Stimulated activated CD8-positive, alpha-beta memory T cell treated with anti-CD3 and anti-CD28 coated beads, Interleukin-7, amount 100 ng/mL, for 1 hour (primary cell): ENCODE measurements at places on chromosomes 12 and 14.

DNA sequence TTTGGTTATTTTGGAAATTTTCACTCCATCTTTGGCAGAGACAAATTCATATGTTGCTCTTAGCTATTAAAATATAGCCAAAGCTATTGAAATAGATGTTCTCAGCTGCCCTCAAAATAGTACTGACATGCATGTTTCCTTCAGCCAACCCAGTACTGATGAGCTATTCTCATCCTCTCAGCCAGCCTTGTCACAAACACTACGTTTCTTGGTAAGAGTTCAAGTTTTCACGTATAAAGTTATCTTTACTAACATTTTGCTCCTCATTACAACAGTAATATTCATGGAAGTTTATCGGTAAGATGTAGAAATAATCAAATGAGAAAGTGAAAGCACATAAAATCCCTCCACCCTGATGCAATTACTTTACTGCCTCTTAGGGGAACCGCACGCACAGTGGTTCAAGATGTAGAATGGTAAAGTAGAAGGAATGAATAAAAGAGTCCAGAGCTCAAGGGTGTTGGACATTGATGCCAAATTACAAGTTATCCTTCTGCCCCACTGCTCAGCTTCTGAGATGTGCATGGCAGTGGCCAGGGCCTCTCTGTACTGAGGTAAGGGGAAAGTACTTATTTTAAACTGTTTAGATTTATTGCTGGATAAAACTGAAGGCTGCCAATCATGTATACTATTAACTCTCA, 20.7 kb downstream of the GCH1 start:
- DNase-seq: no peak

- no peak for DNase-seq
Observed at GRCh38 chr14:27410981-27411380, 813.1 kb upstream of the NOVA1 start.

DNA sequence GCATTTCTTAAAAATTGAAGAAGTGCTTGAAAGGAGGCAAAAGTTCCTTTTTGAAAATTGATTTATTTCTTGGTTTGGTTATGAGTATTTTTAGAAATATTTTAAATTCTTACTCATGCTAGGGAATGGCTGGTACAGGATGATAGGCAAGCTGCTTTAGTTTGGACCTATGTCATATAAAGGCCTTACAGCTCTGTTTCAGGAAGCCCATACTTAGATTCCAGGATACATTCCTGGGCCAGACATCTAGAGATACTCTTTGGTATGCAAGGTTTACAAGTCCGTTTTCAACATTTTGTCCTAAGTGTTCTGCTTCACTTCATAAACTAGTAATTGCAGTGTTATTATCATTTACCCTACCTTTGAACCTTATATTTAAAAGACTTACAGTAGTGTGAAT, 186.8 kb downstream of the FUT8 start:
- DNase-seq: no peak

DNA sequence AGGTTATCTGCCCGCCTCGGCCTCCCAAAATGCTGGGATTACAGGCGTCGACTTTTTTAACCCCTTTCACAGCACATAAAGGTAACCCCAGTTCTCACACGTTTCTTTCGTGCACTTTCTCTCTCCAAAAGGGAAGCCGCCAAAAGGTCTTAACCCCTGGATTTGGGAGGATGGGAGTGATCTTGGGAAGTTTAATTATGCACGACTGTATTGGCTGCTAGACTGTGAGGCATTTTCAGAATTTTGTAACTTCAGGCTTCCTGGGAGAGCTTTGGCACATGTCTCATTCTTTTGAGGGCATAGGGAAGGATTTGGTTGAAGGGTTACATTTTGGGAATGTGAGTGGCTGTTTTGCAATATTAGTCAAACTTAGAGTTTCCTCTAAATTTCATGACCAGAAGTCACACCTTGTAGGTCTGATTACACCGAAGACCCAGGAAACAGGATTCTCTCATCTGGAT, 1.4 kb upstream of the SMARCC2 start:
- DNase-seq: no peak

DNA sequence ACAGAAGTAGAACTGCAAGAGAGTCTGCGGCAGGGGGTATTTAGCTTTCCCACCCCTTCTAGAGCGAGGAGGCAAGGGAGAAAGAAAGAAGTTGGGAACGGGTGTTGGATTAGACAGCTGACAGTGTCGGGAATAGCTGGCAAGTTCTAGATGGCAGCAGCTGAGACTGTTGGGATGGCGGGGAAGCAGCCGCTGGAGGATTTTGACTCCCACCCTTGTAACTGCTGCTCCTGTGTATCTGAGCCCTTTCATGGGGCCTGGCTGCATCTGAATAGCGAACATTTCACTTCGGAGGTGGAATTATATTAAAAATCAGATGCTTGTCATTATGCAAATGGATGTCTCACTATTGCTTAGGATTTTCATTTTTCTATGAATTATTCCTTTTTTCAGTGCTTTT, 104.6 kb downstream of the AACS start:
- DNase-seq: no peak

DNA sequence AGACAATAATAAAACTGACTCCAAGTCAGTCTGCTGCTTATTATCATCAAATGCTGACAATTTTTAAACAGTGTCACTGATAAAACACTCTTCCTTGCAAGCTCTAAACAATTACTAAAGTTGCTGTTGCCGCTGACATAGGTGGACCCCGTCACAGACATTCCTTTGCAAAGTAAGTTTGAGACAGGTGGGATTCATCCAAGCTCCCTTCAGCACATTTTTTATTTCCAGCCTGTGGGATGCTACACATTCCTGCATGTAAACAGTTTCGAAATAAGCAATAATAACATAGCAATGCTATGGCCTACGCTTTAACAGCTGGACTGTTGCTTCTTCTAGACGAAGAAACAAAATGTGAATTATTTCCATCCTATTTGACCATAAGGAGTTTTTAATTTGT, 85.4 kb upstream of the HIF1A start:
- no peak for DNase-seq

GRCh38 chr14:66610154-66610563, 102.2 kb downstream of the GPHN start:
- DNase-seq: no peak

GRCh38 chr14:65329911-65330310, 82.6 kb upstream of the FUT8 start:
- no peak for DNase-seq

GRCh38 chr12:56905852-56906251, 28.4 kb downstream of the SDR9C7 start:
- DNase-seq: no peak

DNA sequence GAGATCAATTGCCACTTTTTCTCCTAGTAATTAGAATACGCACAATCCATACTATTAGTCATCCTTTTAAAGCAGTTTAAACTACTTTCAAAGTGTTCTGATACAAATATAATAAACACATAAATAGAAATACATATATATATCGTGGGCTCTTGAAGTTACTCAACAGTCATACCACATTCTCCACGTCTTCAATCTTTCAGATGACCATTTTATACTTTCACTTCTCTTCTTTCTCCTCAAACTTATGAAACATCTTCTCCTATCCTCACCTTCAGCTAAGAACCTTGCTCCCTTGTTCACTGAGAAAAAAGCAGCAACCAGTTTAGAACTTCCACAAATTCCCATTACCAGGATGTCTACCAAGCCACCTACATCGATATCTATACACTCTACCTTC, 19.2 kb downstream of the CEP290 start:
- DNase-seq: no peak

GRCh38 chr12:130988751-130989150, 35.0 kb downstream of the ADGRD1 start:
- no peak for DNase-seq

DNA sequence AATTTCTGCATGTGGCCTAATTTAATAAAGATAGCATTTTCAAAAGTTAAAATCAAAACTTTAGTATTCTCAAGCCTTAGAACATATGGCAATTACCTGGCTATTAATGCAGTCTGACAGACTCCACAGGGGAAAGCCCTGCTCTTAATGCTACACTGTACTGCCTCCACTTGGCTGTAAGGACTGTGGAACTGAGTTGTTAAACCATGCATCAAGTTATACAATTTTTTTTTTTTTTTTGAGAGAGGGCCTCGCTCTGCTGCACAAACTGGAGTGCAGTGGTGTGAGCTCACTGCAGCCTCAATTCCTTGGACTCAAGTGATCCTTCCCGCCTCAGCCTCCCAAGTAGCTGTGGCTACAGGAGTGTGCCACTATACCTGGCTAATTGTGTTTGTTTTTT, 19.0 kb upstream of the NDUFA12 start:
- DNase-seq: no peak

- no peak for DNase-seq
Observed at GRCh38 chr12:2836574-2836973, 1.7 kb upstream of the NRIP2 start.

DNA sequence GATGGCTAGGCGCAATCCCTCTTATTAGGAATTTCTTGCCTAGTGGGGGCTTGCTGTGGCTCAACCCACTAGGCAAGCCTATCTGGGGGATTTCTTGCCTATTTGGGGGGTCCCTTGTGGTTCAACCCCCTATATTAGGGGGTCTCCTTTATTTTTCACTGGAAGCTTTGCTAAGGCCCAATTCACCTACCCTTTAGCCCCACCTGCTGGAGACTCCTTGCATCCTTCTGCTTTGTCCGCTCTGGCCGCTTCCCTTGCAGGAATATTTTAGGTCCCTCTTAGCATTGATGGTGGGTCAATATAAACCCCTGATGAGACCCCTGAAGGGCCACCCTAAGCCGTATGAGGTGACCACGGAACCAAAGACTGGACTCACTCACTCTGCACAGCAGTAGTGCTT, 1552.1 kb downstream of the AACS start:
- no peak for DNase-seq

- no peak for DNase-seq
Observed at GRCh38 chr12:16070113-16070512, 159.0 kb downstream of the DERA start.

- no peak for DNase-seq
Observed at GRCh38 chr12:28223858-28224257, 33.6 kb downstream of the CCDC91 start.

DNA sequence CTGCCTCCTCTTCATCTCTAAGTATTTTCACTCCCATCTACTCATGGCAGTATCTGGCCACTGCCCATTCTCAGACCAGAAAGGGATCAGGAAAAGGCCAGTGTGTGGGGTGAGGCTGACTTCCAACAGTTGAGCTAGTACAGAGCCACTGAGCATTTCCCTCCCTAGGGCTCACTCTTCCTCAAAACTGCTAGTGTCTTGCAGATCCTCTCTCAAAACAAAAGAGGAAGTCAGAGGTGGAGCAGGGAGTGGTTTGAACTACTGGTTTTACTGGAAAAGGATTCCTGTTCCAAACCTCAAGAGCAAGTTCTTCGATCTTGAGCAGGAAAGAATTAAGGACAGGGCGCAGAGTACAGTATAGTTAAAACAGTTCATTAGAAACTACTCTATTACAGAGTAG, 11.7 kb upstream of the RNASE10 start:
- no peak for DNase-seq

- DNase-seq: peak; percentile 14
Observed at GRCh38 chr14:67532998-67533753, at the start of gene PLEKHH1. PLEKHH1 (plus strand) TSS chr14:67533290; CDS start chr14:67541868, 8,578 bp downstream.

DNA sequence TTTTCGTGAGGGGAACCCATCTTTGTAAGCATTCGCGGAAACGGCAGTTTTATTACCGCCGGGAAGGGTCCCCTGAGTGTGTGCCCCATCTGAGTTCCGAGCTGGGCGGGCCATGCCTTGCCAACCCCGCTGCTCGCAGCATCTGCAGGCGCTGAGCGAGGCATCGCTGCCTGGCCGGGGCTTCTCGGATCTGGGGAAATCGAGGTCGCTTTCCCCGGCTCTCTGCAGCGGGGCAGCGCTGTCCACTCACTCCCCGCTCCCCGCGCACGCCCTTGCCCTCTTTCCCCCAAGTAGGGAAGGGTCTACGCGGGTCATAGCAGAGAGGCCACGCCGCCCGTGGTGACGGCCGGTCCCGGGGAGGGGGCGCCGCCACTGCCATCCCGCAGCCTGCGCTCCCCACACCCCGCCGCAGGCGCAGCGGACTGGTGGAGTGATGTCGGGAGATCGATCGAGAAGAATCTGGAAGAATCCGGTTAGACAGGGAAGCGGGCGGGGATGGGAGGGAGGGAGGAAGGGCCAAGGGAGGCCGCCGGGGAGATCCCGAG, 507 bp upstream of the FKBP4 start:
- no peak for DNase-seq

- no peak for DNase-seq
Observed at GRCh38 chr14:85987907-85988306, 458.0 kb downstream of the FLRT2 start.

DNA sequence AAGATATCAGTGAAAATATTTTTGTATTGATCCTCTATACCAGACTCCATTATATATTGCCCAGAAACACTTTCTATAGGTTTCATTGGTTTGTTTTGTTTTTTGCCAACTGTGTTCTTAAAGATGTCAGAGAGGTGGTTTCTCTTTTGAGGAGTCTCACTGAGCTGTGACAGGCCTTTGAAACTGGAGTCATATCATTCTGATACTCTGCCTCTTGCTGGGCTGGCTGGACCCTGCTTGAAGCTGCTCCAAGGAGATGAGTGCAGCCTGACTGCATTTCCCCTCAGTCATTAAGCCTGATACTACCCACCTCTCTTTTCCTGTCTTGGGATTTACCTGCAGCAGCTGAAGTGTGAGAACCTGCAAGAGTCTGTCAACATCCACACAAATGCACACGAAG, 16.4 kb upstream of the TAS2R30 start:
- no peak for DNase-seq

DNA sequence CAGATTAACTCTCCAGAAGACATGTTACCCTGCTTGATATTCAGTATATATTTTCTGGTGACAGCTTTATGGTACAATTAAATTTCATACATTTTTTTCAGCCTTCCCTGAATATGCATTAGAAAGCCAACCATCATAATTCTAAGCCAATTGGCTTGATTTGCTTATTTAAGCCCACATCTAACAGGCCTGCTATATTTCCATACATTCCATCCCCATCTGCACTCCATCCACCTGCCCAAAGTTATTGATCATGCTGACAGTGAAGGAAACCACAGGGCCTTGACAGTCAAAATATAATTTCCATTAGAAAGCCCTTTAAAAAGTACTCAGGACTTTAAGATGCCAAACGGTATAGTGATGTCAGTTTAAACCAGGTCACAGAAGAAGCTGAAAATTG, 164.3 kb downstream of the GXYLT1 start:
- DNase-seq: no peak

DNA sequence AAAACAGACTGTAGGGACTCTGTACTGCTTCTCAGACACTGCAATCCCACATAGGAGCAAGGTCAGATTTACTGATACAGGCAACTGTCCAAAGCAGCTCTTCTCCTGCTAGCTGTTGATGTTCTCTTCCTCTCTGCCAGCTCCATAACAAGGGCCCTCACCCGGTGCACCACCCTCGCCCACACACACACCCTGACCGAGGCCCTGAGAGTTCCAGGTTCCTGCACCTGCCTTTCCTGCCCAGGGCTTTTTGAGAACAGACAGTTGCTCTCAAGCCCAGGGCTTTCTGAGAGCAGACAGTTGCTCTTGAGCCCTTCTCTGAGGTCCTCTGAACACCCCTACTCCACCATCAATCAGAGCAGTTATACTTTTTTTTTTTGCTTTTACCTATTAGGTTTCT, 233.8 kb upstream of the GARIN6 start:
- no peak for DNase-seq
